B cell (primary cell): ENCODE measurements at places on chromosomes 5 and 9. TPM values are rescaled to one million over a fixed set of nuclear protein-coding genes. Genes with fewer than 3 reads are reported as not detected.

DNA sequence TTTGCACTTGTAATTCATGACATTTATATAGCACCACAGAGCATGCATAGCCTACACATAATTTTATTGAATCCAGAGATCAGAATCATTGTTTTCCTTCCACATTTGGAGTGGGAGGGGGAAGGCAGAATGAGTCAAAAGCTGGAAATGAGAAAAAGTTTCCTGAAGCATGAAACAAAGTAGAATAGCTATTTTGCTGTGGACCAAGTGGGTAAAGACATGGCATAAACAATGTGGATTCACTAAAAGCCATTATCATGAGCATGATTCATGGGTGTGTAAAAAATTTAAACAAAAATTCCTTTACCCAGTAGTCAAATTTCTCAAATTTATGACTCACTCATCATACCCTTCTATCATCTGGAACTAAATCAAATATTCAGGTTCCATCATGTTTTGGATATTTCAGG is 97.9 kb downstream of the YIPF5 start:
- no peak overlapping the region for H3K4me3 ChIP-seq
- no peaks in the 10 kb centered on the region for H3K4me1 ChIP-seq
- H3K27me3 ChIP-seq: no peaks in the 10 kb centered on the region
- no peak overlapping the region for H3K27ac ChIP-seq
- no peak for DNase-seq

Gene CDC20B
- not detected in 2 replicates for total RNA-seq

Gene DHFR
- 12.0 and 12.6 TPM in 2 replicates for total RNA-seq

Gene CSF1R
- total RNA-seq: 1.5 and 1.6 TPM in 2 replicates

- H3K27ac ChIP-seq: no peak overlapping the region
- H3K36me3 ChIP-seq: no peaks in the 10 kb centered on the region
- H3K4me3 ChIP-seq: no peak overlapping the region
- no peaks in the 10 kb centered on the region for H3K27me3 ChIP-seq
These were observed 70.5 kb upstream of the SPRY4 start for GRCh38 chr5:142395334-142395733.

DNA sequence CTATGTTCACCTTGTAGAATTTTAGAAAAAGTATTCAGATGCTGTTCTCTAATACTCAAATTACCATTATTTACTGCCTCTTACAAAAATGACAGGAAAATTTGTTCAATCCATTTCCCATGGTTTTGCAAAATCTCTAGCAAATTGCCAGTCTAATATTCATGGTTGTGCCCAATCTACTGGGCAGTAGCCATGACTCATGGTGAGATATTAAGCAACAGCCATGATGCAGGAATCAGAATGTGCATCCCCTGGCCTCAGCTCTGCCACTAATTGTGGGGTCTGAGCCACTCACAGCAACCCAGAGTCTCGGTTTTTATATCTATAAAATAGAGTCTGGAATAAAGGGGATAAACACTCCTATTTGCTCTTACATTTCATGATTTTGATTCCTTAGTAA is 353.6 kb downstream of the DEPDC1B start:
- H3K4me3 ChIP-seq: no peak overlapping the region
- no peak overlapping the region for H3K27ac ChIP-seq
- H3K36me3 ChIP-seq: no peaks in the 10 kb centered on the region
- H3K4me1 ChIP-seq: no peaks in the 10 kb centered on the region
- H3K27me3 ChIP-seq: no peaks in the 10 kb centered on the region

- no peaks in the 10 kb centered on the region for H3K27me3 ChIP-seq
- H3K27ac ChIP-seq: no peak overlapping the region
- H3K36me3 ChIP-seq: no peaks in the 10 kb centered on the region
- no peak for DNase-seq
- H3K4me1 ChIP-seq: no peaks in the 10 kb centered on the region
- H3K4me3 ChIP-seq: no peak overlapping the region
These were observed 377.9 kb upstream of the PAPPA start for GRCh38 chr9:115775659-115776058.
